GM06990 (cell line): ENCODE measurements at places on chromosomes 2 and 18.

- no peak for DNase-seq
Measured at GRCh38 chr2:223032187-223033142, 19.5 kb upstream of the KCNE4 start.

DNA sequence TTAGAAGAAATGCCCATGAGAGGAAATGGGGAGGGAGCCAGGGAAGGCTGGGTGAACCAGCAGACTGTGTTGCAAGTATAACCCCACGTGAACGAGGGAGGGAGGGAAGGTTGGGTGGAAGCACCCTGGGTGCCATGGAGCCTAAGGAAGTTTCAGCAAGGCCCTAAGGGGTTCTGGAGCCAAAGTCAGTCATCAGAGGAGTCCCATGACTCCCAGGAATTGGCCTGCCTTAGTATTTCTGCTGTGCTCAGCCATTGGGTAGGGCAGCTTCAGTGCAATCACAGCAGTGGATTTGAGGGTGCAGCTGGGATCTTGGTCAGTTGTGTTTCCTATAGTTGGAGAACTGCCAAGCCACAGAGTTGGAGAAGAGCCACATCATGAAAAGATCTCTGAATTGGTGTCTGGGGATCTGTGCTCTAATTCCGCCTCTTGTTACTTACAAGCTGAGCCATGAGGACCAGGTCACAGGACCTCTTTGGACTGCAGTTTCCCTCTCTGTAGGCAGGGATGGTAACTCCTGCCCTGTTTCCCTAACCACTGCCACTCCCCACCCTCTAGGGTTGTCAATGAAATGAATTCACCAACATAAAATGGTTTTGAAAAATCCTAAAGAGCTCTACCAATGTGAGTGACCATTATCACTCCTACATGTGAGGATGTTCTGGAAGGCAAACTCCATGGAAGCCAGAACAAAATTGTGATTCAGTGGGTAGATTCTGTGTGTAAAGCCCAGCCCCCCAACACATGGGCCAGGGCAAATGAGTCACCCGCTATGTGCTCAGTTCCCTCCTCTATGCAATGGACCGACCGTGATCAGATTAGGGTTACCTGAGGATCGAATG, 108.9 kb downstream of the CLIP4 start:
- no peak for DNase-seq

DNA sequence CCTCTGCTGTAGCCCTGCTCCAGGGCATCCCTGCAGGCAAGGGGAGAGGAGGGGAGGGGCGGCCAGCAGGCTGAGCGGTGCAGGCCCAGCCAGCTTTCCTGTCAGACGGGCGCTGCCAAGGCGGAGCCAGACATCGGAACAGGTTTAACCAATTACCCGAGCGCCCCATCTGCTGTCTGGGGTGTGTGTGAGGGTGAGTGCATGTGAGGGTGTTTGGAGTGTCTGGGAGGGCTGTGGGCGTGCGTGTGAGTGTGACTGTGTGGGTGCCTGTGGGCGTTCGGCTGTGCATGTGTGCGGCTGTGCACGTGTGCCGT, 20.0 kb downstream of the EMX1 start:
- DNase-seq = no peak

- no peak for DNase-seq
Measured at GRCh38 chr2:220336771-220337170, 709.3 kb downstream of the SLC4A3 start.

- peak; percentile 20 for DNase-seq
Measured at GRCh38 chr2:17879137-17879912, 858 bp downstream of the KCNS3 start.

- no peak for DNase-seq
Measured at GRCh38 chr2:29213888-29214291, 98.7 kb downstream of the CLIP4 start.

DNA sequence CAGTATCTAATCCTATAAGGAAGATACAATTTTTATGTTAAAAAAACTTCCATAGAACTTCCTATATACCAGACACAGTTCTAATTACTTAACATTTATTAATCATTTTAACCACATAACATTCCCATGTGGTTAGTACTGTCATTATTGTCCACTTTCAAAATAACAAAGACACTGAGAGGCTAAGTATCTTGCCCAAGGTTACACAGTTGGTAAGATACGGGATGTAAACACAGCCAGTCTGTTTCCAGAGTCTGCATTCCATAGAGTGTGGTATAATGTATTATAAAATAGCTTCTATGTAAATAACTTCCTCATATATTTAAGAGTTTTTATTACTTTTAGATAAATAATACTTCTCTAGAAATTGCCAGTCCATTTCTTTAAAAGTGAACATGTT, 383.3 kb upstream of the ETAA1 start:
- no peak for DNase-seq

GRCh38 chr18:36821681-36822080, 7.1 kb downstream of the TPGS2 start:
- no peak for DNase-seq

DNA sequence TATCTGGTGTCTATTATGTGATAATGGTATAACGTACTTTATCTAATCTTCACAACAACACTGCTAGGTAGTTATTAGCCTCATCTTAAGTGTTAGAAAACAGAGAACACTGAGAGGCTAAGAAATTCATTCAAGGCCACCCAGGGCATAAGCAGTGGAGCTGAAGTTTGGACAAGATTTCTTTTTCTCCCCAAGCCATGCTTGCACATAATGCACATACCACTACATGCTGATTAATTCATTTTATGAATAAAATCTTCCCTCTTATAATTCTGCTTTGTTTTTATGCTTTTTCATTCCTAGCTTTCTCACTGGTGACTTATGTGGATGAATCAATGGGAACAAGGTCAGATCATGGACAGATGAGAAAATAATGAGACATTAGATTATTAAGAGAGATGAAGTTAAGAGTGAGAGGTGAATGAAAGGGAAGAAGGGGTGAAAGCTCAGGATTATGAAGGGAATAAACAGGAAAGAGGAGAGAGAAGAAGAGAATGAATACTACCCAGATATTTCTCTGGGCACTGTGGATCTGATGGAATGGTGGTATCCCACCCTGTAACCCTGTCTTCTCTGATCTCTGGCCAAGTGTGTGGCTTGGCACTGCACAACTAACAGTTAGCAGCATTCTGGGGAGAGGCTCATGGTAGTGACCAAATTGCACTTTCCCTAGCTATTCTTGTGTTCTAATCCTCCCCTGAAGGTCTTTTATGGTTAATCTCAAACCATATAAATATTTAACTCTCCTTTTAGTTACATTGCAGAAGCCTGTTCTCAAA, 17.7 kb upstream of the GALNT3 start:
- DNase-seq = no peak

GRCh38 chr2:9948721-9949120, 2.8 kb upstream of the GRHL1 start:
- no peak for DNase-seq

- no peak for DNase-seq
Measured at GRCh38 chr2:242046206-242046826, 176.8 kb downstream of the RTP5 start.

DNA sequence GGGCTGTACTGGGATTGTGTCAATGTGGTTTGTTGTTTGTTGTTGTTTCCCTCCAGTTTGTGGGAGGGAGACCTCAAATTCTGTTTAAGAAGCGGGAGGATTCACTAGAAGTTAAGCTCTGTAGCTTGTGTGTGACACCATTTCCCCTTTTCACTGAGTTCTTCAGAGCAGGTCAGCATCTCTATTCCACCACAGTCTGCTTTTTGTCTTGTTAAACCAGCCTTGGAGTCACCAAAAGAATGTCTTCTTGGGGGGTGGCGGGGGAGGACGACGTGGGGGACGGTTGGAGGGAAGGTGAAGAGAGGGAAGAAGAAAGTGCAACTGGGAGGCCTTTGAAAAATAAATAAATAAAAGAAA, 2.3 kb upstream of the BCL11A start:
- DNase-seq = no peak

DNA sequence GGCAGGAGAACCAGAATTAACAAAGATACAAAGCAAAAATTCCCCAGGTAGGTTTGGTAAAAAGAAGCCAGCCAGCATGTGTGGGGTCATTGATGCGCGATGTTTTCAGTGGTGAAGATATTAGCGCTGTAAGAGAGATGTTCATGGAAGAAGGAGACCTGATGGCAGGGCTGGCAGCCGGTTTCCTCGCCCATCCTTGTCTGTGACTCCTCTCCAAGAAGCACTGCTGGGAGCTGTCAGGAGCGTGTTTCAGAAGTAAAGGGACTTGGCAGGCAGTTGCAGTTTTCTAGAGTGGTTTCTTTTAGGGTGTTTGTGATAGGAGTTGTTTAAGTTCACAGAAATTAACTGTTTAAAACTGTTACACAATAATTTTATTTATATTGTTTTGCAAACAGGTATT, 24.6 kb downstream of the TAF1B start:
- DNase-seq = no peak

GRCh38 chr2:219054956-219055903, 5.5 kb downstream of the IHH start:
- no peak for DNase-seq

DNA sequence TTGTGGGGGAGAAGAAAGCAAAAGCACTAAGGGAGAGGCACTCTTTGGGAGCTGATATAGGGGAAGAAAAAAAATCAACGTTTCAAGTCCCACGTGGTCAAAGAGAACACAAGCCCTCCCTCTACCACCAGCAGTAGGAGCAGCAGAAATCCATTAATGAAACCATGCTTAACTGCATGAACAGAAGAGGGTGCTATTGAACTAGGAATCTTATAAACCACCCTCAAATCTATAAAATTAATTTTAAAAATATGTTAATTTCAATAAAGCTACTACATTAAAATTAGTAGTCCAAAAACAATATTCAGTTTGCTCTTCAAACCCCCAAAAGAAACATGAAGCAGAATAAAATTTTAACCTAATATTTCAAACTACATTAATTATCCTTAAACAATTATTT, 147.8 kb downstream of the TMEM18 start:
- no peak for DNase-seq

- DNase-seq = peak; percentile 24
Measured at GRCh38 chr18:864872-865273, 39.8 kb upstream of the ADCYAP1 start.

DNA sequence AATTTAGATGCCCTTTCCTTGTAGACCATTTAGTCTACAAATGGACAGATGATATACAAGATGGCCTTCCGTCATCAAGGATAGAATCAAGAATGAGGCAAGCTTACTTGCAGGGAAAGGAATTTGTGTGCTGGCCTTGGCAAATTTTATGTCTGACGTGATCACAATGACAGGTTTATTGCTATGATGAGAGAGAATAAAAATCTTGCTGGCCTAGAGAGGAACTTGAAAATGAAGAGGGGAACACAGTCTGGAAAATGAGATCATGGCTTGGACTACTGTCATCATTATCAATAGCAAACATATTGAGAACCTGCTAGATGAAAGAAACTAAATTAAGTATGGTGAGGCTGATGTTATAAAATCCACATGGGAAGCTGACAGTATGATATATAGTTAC, 66.0 kb downstream of the CSRNP3 start:
- DNase-seq = no peak

DNA sequence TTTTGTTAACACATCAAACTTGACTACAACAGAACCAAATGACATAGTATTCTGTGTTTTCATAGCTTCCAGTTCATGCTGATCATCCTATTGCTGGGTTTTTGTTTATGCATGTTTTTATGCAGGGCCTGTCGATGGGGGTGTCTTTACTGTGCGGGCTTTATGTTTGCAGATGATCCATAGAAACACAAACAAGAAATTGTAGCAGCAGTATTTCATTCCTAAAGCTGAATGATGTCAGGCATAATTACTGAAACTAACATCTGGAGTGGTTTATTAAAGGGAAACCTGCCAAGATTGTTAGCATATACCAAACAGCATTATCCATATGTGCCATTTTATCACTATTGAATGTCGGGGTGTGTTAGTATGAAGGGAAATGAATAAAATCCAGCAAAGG, 129.7 kb downstream of the PTPRM start:
- no peak for DNase-seq

DNA sequence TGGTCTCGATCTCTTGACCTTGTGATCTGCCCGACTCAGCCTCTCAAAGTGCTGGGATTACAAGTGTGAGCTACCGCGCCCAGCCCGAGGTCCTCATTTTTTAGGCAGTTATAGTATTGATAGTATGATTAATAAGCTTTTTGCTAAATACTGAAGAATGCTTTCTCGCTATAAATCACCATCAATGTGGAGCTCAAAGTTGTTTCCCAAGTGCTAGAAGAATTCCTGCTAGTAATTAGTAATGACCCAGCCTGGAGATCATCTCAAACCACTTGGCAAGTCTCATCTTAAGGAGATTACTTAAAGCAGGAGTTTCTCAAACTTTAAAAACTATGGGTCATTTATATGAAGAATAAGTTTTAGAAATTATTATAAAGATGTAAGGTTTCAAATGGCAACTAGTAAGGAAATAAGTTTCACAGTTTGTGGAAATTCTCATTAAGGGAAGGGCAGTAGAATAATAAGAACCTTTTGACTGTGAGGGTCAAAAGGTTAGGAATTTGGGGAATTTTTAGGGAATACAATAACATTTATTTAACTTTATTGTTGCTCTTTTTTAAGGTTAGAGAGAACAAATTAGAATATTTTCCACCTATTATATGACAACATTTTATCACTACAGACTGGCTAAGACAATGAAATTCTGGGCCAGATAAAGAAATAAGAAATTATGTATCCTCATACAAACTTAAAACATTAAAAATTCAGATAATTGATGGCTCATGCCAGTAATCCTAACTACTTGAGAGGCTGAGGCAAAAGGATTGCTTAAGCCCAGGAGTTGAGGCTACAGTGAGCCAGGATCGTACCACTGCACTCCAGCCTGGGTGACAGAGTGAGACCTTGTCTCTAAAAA, 148.6 kb upstream of the MAP3K20 start:
- no peak for DNase-seq

GRCh38 chr18:732371-732770, 19.9 kb upstream of the ENOSF1 start:
- no peak for DNase-seq

GRCh38 chr18:7576685-7577084, 9.6 kb downstream of the PTPRM start:
- no peak for DNase-seq

- no peak for DNase-seq
Measured at GRCh38 chr2:33008716-33009115, 62.0 kb downstream of the LTBP1 start.

DNA sequence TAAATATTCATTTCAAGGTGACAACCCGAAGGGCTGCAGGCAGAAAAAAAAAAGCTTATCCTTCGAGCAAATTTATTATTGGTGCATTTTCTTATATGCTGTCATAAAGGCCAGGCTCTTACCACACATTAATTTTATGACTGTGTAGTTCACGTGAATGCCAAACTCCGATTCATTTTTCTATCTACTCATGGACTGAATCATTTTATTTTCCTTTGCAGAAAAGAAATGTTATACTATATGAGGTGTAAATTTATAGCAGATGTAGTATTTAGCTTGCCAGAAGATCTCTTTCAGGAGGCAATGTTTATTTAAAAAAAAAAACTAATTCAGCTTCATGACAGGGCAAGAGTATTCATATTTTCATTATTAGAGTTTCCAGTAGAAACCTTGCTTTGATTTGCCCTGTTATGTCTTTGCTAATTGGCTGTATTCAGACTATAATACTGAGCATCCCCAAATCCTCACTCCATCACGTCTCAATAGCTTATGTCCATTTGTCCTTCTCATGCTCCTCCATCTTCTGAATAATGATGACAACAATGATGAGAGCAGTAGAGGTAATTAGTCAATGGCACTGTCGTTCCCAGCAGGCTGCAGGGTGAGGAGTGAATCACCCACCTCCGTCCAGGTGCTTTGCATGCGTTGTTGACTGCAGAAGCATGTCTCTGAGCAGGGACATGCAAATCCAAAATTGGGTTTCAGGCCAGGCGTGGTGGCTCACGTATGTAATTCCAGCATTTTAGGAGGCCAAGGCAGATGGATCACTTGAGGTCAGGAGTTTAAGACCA, 101.1 kb upstream of the RAB12 start:
- no peak for DNase-seq

- no peak for DNase-seq
Measured at GRCh38 chr2:232377841-232378734, 463 bp upstream of the ALPP start.
